ENCODE measurements at places on chromosomes 7 and 10.

GRCh38 chr7:27101171-27101956, 1.1 kb downstream of the HOXA2 start:
- no peak for DNase-seq

DNA sequence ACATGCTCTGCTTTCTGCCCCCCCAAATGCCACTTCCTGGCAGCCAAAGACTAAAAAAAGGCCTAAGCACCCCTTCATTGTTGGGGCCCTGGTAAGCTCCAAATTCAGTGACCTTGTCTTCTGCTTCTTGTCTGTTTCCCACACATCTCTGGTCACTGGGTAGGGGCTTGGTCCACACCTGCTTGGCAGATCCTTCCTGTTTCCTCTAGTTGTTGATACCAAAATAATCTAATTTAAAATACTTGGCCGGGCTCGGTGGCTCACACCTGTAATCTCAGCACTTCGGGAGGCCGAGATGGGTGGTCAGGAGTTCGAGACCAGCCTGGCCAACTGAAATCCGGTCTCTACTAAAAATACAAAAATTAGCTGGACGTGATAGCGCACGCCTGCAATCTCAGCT, 130.6 kb downstream of the CAMK1D start:
- no peak for DNase-seq

DNA sequence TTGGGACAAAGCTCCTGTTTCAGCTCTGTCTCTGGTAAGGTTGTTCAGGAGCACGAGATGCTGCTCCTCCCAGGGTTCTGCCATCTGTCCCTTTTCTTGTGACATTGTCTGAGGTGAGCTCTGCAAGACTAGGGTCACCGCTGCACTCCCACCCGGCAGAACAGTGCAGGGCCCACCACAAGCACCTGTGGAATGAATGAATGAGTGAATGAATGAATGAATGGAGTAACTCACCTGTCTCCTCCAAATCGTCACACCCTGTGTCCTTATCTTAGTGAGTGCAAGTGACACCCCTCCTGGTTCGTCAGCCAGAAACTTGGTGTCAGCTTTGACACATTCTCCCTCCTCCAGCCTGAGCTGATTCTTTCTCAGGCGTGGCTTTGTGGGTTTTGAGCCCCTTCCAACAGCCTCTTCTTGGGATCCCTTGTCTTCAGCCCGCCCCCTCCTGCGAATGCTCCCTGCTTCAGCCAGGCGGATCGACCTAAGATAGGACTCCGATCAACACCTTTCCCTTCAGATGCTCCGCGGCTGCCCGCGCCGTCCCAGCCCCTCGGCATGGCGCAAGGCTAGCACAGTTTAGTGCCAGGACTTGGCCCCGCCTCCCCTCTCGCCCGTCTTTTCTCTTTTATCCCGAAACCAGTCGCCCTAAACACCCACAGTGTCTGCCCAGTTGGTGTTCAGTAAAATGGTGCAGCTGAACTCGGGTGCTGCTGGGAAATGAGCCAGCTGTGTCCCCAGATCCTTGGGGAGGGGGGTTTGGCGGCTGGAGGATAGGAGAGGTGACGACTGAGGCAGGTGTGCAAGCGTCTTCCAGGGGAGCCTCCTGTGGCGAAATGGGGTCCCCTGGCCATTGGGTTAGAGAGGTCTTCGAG, 89.3 kb downstream of the BEND7 start:
- no peak for DNase-seq

DNA sequence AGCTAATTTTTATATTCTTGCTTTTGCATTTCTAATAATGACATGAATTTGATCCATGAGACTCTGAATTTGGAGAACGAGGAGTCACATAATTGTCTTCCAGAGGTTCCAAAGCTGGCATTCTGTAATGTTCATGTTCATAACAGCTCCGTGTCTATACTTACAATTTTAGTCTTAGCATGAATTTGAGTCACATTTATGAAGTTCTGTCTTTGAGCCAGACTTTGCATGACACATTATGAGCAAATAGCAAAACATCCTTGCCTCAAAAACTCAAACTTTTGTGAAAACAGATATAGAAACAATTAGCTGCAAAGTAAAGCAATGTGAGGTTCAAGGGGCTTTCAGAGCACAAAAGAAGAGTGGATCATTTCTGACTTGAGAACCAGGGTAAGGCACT, 44.5 kb upstream of the CAV2 start:
- DNase-seq = no peak

GRCh38 chr10:22339761-22340328, 5.5 kb upstream of the SPAG6 start:
- DNase-seq = no peak

- DNase-seq = no peak
Measured at GRCh38 chr10:90413196-90413595, 444.6 kb downstream of the HTR7 start.

GRCh38 chr10:6543431-6544005, 36.6 kb downstream of the PRKCQ start:
- no peak for DNase-seq

DNA sequence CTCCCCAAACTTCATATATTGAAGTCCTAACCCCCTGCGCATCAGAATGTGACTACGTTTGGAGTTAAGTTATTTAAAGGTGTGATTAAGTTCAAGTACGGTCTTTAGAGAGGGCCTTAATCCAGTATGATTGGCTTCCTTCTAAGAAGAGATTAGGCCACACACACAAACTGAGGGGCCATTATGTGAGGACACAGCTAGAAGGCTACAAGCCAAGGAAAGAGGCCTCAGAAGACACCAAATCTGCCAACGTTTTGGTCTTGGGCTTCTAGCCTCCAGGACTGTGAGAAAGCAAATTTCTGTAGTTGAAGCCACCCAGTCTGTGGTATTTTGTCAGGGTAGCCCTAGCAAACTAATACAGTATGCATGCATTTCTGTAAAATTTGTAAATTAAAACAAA, 41.7 kb downstream of the REEP3 start:
- DNase-seq = no peak

DNA sequence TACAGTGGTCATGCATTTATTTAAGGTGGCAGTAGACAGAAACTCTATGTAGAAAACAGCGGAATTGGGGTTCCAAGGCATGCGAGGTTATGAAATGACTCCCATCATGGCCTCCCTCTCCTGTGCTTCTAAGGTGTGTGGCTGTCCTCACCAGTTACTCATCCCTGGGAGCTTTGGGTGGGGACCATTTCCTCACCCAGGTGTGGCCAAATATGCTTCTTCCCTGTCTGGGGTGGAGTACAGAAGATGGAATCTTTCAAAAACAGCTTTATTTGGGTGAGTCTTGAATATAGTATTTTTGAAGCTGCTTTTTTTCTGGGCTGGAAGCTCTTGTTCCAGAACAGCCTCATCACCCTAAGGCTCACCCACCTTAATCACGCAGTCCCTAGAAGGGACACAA, 139.0 kb downstream of the NRF1 start:
- no peak for DNase-seq

GRCh38 chr10:76211691-76212090, 780.3 kb downstream of the LRMDA start:
- DNase-seq = no peak

GRCh38 chr7:82413237-82413636, 30.3 kb downstream of the CACNA2D1 start:
- DNase-seq = peak; percentile 14

- no peak for DNase-seq
Measured at GRCh38 chr7:124652237-124652636, 113.4 kb downstream of the GPR37 start.

GRCh38 chr7:30849565-30849964, 62.1 kb upstream of the AQP1 start:
- no peak for DNase-seq

DNA sequence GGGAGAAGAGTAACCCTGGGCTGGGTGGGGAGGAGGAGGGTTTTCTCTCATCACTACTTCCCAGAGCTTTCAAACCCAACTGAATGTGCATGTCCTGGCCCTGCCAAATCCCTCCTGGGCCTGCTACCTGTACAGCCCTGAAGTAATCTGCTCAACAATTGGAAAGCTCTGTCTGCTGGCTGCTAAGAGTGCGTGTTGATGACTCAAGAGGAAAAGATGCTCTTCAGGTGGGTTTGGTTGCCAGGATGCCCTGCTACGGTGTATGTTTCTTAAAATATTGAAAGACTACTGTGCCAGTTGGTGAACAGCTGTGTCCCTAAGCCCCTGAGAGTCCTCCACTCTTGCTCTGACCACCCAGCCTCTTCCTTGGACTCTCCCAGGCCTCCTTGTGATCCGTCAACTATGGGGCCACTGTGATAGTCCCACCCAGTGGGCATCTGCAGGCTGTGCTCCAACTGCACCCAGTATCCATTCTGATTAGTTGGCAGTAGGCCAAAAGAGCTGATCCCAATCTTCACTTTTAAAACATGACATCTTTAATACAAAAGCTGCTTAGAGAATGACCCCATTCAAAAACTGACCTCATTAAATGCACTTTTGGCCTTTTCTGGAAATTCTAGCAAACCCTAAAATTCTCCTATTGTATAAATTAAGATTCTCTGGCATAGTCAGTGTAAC, 85.6 kb downstream of the AOAH start:
- DNase-seq = no peak

DNA sequence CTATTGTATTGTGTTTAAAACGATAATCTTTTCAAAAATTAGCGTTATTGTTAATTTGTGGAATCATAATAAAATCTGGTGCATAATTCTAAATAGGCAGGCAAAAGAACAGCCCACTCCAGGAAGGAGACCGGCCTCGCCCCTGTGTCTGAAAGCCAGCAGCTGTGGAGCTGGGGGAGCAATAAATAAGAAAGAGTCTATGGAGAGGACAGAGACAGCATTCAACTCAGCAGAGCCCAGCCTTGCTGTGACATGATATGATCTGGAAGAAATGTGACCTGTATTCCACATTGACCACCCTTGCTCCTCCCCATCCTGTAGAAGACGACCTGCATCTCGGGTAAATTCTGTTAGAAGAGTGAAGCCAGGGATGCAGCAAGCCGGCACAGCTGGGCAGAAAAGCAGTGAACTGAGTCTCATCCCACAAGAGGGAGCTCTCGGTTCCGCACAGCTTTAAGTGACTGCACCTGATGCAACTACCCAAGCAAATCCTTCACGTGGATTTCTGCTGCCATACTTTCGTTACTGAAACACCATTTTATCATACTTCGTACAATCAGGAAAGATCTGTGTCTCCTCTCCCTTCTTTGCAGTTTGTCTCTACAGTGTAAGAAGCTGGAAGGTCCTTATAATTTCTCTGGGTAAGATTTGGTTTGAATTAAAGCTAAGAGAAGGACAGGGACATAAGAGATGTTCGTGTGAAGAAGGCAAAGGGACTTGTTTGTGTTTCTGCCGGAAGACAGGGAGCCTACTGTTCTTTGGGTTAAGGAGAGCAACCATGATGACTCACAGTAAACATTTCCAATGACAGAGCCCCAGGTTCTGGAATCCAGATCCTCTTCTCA, 427.1 kb downstream of the GPAM start:
- no peak for DNase-seq

All from NCI-H510A (cell line).